HS-5 (cell line): ENCODE measurements at places on chromosomes 12 and 14.

DNA sequence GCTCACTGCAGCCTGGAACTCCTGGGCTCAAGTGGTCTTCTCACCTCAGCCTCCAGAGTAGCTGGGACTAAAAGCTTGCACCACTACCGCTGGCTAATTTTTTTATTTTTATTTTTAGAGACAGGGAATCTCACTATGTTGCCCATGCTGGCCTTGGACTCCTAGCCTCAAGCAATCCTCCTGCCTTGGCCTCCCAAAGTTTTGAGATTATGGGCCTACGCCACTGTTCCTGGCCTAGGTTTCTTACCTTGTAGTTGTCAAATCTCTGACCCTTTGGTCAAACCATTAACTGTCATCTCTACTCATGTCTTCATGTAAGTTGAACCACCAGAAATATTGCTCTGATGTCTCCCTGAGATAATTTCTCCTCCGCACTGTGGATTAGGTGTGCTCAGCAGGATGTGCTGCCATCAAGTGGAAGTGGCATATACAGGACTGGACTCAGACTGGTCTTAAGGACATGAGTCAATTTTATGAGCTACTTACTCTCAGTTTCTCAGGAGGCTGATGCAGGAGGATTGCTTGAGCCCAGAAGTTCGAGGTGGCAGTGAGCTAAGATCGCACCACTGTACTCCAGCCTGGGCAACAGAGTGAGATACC is 28.5 kb downstream of the ACTR6 start:
- DNase-seq = no peak

- DNase-seq = no peak
Measured at GRCh38 chr12:105459760-105460330, 129.4 kb downstream of the C12orf75 start.

DNA sequence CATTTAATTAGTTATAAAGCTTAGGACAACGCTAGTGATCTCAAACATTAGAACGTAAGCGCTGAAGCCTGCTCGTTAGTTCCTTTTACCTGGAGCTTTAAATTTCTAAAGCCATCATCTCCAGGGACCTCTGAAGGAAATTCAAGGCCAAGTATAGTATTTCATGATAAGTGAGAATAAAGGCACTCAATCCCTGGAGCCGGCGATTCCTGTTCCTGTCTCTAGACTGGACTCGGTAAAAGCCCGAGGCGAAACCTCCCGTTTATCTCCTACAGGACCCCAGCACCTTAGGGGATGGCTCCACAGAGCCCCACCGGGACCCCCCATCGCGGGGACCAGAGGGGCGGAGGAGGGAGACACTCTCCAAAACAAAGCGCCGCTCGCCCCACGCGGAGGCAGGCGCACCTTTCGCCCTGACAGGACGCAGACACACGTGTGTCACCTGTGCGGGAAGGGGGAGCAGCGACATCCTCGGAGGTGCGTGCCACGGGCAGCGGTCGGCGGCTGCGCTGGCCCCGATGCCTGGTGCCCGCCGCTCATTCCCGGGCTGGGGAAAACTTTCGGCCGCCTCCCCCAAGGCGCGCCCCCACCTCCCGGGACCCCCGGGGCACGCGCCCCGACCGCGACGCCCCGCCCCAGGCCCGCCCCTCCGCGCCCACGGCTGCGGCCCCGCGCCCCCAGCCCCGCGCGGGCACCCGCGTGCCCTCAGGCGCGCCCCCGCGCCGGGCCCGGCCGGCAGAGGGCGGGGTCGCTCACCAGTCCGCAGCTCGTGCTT is 678 bp downstream of the RPS6KA5 start:
- no peak for DNase-seq

DNA sequence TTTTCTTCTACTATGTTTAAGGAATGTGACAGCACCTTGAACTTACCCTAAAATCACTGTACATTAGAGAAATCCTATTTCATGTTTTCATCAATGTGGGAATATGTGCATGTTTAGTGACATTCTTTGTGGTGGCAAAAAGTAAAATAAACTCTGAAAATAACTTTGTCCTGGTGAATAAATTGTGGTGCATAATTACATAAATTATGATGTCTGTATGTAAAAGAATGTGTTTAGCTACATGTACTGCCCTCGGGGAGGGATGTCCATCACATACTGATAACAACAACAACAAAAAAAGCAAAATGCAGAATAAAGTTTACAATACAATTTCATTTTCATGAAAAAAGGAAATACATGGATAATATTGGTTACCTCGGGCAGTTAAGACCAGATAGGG is 157.3 kb downstream of the METTL25 start:
- DNase-seq = no peak

DNA sequence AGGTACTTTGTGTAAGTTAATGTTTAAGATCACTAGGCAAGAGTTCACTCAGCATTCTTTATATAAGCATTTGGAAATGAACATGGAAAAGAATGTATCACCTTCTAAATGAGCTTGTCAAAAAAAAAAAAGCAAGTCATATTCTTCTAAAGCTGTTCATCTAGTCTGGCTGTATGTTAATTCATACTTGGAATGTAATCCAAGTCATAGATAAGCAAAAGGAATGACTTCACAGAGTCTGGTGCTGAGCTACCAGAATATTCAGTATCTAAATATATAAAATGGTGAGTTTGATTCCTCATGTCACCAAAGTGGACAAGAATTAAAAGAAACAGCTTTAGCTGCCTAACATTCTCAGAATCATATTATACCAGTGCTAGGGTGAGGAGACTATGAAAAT is 4.9 kb downstream of the OR6C4 start:
- DNase-seq = no peak

DNA sequence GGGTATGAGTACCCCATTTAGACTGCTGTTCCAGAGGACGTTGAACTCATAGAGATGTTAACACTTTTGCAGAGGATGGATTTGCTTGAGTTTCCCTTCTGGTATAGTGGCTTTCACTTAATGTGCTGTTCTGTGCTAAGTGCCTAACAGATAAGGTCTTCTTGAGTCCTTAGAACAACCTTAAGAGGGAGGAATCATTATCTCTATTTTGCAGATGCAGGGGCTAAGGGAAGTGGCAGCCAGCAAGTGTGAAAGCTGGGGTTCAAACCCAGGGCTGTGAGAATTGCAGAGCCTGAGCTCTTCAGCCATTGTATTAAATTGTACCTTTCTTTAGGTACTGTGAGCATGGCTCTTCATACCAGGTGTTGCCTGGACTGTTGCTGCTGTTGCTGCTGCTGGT is 122.1 kb upstream of the NRXN3 start:
- no peak for DNase-seq

DNA sequence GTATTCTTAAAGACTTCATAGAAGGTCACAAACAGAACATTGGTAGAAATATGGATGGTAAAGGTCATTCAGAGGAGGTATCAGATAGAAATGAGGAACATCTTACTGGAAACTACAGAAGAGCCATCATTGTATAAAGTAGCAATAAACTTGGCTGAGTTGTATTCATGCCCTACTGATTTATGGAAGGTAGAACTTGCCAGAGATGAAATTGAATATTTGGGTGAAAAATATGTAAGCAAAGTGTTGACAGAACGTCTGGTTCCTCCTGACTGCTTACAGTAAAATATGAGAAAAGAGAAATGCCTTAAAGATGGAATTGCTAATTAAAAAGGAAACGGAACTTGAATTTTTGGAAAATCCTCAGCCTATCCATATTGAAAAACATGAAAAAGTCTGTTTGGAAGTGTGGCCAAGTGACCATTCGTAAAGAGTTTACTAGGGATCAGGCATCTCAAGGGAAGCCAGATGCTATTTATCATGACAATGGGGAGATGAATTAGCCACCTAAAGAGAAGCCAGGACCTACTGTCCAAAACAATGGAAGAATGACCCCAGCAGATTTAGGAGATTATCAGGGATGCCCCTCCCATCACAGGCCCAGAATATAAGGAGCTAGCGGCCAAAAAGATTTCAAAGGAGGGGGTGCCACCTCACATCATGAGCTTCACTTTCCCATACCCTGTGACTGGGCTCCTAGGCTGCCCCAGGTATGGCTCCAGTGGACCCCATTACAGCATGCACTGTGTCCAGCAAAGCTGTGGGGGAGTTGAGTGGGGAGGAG is 189.3 kb downstream of the ITPR2 start:
- no peak for DNase-seq

DNA sequence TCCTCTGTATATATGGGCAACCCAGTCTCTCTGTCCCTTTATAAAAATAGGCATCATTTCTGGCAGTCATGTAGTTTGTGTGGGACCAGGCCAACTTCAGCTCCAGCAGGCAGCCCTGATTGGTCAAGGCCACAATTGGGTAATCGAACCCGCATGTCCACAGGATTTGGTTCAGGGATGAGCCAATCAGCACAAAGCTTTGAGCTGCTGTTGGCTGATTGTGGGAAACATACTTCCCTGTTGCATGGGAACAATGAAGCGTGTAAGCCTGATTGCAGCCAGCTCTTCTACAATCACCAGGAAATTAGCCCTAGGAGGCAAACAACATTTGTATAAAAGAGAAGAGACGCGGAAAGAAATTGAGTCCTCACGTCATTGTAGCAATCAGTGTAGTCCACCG is 328.6 kb downstream of the PCNX1 start:
- DNase-seq = no peak

GRCh38 chr14:68696721-68697495 is 96.0 kb downstream of the ZFP36L1 start:
- no peak for DNase-seq

- no peak for DNase-seq
Measured at GRCh38 chr12:67988601-67989021, 636 bp upstream of the IFNG-AS1 start.

- DNase-seq = no peak
Measured at GRCh38 chr12:106743270-106743988, 31.1 kb upstream of the RIC8B start.

- peak; percentile 95 for DNase-seq
Measured at GRCh38 chr12:124518051-124518932, 49.1 kb downstream of the NCOR2 start.

GRCh38 chr14:100582496-100583165 is 4.6 kb downstream of the BEGAIN start:
- DNase-seq = no peak

DNA sequence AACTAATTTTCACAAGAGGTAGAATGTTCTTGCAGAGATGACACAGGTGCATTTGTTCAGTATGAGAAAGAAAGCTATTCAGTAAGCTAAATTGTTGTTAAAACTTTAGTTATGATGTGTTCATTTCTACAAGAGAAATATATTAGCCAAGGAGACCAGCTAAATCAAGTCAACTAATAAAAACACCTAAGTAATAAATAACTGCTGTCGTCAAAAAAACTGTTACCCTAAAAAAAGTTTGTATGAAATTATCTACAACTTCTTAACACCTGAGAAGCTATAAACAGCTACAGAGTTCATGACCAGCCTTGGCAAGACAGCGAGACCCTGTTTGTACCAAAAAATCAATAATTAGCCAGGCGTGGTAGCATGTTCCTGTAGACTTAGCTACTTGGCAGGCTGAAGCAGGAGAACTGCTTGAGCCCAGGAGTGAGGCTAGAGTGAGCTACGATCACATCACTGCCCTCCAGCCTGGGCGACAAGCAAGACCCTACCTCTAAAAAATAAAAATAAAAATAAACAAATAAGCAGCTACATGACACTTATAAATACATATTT is 67.6 kb upstream of the AP4S1 start:
- DNase-seq = no peak

DNA sequence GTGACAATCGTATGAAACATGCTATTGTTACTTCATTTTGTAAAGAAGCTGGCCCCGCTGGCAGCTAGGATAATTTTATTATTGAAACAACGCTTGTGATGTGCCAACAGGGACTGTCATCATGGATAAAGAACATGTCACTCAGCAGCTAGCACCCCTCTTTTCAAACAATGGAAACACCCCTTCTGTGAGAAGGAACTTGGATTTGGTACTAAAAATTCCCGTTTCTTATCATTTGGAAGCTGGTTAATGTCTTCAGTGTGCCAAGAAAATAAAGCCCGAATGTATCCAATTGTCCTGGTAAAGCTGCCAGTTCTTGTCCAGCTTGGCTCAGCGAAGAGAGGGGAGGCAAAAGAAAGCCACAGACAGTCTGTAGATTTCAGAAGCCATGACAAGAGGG is 186.6 kb downstream of the PHLDA1 start:
- no peak for DNase-seq
